ENCODE measurements at places on chromosomes 11 and 22. TPM values are rescaled to one million over a fixed set of nuclear protein-coding genes. Genes with fewer than 3 reads are reported as not detected.

DNA sequence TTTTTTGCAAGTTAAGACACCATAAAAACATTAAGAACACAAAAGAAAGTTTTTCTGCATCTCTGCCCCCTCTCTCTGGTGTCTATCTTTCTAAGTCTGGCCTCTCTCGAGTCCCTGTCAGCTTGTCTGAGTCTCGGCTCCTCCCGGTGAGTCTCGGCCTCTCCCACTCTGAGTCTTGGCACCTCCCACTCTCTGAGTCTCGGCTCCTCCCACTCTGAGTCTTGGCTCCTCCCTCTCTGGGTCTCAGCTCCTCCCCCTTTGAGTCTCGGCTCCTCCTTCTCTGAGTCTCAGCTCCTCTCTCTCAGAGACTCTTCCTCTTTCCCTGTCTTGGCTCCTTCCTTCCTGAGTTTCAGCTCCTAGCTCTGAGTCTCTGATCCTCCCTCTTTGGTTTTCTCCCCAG is 72.5 kb upstream of the AMPD3 start:
- no peak for DNase-seq
- no peaks in the 10 kb centered on the region for H3K27me3 ChIP-seq
- no peak overlapping the region for H3K4me3 ChIP-seq
- H3K27ac ChIP-seq: no peak overlapping the region

DNA sequence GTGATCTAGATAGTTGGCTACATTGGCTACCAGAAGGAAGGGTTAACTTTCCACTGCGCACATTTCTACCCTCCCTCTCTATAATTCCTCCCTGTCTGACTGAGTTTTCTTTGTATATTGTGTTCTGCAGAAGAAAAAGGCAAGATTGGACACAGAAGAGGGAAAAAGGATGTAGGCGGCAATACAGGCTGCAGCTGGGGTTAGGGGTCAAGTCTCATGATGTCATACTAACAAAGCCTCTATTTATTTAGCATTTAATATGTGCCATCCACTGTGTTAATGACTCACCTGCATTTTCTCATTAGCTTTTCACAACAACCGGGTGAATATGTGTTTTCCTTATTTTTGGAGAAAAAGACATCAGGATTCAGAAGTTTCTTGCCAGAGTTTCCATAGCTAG is 2.0 kb downstream of the FAM83F start:
- H3K4me3 ChIP-seq: no peak overlapping the region
- H3K27ac ChIP-seq: peak overlapping the region; percentile 89
- H3K4me1 ChIP-seq: peaks cover 9% of the 10 kb centered on the region
- H3K27me3 ChIP-seq: no peaks in the 10 kb centered on the region
- DNase-seq: no peak

- no peaks in the 10 kb centered on the region for H3K27me3 ChIP-seq
- no peaks in the 10 kb centered on the region for H3K36me3 ChIP-seq
- DNase-seq: peak; percentile 63
- H3K4me3 ChIP-seq: no peak overlapping the region
- H3K27ac ChIP-seq: no peak overlapping the region
Observed at GRCh38 chr11:33248416-33248971, 8.7 kb upstream of the HIPK3 start.

GRCh38 chr11:36672815-36673450 is 74.9 kb upstream of the RAG2 start:
- no peak overlapping the region for H3K27ac ChIP-seq
- no peaks in the 10 kb centered on the region for H3K36me3 ChIP-seq
- H3K4me1 ChIP-seq: no peaks in the 10 kb centered on the region
- no peak overlapping the region for H3K4me3 ChIP-seq
- DNase-seq: no peak

- H3K36me3 ChIP-seq: no peaks in the 10 kb centered on the region
- no peaks in the 10 kb centered on the region for H3K27me3 ChIP-seq
- no peak for DNase-seq
- H3K4me3 ChIP-seq: no peak overlapping the region
- no peaks in the 10 kb centered on the region for H3K4me1 ChIP-seq
- H3K27ac ChIP-seq: no peak overlapping the region
Observed at GRCh38 chr22:45082795-45083194, 73.0 kb upstream of the PHF21B start.

Gene OR51B5
- total RNA-seq: not detected

Gene NFAM1
- total RNA-seq: 0.83 TPM
